ENCODE measurements at places on chromosomes 3 and 15.

DNA sequence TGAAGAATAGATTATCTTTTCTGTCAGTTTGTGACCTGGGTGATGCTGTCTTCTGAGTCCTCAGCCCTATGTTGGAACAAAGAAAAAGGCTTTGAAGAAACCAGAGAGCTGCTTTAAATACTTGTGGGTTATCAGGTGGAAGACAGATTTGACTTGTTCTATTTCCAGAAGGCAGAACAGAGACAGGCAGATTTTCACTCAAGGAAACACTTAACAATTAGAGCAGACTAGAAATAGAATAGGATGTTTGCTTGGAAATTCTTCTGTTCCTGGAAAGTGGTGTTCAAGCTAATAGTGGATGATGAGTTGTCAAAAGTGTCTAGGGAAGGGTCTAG, 219.4 kb downstream of the UBE2E2 start:
- DNase-seq, result no peak

GRCh38 chr3:127096256-127097071, 96.5 kb upstream of the PRR23E start:
- no peak for DNase-seq

DNA sequence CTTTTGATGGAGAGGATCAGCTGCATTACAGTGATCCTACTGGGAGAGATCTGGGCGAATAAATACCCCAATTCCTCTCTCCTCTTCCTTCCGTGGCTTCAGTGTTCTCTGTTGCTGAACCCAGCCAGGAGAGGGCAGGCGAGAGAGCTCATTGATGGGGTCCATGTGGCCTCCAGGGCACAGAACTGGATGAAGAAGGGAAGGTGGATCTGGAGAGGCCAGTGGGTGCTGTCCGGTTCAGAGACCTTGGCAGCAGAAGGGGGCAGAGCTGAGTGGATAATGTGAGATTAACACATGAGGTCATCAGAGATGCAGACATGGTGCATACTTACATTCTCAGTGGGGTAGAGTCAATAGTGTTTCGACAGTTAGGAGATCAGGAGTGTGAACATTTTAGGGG, 193.6 kb downstream of the CLSTN2 start:
- DNase-seq, result no peak

DNA sequence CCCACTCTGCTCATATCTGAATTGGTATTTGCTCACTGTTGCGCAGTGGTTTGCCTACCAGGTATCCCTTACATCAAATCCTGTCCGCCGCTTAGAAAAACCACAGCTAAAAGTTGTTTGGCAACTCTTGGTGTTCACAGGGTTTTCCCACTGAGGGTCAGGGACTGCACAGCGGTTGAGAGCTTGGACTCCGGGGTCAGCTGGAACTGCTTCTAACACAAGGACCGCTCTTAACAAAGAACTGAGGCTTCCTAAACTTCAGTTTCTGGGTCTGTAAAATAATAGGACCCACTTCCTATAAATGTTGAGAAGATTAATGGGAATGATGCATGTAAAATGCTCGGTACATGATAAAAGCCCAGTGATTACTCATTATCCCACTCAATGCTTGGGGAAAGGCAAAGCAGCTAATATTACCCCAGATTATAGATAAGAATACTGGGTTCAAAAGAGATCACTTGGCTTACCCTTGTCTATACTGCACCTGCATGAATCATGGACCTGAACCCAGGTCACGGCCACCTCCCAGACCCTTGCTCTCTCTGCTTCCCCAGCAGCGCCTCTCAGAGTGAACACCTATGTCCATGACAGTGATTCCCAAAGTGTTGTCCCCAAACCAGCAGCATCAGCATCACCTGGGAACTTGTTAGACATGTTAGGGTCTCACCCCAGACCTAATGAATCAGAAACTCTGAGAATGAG, 36.1 kb downstream of the LIPC start:
- DNase-seq, result peak; percentile 90

DNA sequence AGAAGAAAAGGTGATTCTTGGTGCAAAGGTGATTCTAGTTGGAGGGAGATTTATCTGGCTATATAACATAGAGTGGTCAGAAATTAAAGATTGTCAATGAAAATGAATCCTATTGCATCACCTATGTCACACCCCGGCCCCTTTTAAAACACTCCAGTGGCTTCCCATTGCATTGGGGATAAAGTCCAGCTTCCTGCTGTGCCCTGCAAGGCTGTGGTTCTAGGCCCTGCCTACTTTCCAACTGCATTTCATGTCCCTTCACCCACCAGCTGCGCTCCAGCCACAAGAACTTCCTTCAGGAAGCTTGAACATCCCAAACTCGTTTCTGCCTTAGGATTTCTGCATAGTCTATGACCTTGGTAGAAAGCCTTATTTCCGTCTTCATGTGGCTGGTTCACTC, 118.7 kb upstream of the UMPS start:
- DNase-seq, result no peak

DNA sequence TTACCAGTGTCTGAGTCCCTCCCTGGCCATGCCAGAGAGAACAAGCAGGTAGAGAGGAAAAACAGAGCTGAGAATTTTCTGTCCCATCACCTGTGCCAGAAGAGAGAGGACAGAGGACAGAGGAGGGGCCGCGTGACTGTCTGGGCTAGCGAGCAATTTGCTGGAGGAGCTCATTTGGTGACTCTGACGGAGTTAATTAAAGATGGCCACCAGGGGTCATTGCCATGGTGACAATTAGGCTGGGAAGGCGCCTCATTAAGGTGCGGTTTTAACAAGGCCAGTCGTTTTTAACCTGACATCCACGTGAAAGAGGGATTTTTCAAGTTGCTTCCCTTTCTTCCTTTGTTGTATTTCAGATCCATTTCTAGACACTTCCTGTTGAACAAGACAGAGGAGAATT, 72.4 kb downstream of the RHCG start:
- no peak for DNase-seq

- DNase-seq, result no peak
These were observed 777 bp downstream of the LOXL1 start for GRCh38 chr15:73927003-73927475.

DNA sequence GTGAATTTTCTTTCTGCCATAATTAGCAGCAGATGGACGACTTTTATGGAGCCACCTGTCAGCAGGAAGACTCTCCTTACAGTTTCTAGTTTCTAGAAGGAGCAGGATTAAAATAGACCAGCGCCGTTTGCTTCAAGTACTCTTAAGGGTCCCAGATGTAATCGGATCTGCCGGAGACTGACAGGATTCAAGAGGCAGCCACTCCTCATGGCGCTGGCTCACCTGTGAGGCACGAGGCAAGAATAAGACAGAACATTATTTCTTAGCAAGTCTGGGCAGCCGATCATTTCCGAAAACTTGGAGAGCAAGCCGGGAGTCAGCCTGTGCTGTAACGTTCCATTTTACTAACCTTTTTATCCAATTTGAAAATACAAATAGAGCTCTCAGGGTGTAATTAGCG, 410.4 kb upstream of the RORA start:
- no peak for DNase-seq

DNA sequence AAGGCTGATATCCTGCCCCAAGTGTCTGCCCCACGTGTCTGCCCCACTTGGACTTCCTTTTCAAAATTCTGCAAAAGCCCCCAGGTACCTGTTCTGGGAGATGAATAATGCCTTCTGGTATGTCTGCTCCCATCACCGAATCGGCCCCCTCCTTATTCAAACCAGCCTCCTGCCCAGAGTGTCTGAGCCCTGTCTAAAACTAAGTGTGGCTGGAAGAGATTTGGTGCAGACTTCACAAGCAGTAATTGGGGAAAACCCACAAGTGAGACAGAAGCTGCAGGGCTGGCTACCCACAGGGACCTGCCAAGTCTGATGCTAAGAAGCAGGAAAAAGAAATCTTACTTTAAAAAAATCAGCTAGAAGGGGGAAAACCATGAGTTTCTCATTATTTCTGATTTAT, 85.1 kb downstream of the DUT start:
- DNase-seq, result no peak

GRCh38 chr3:12472796-12473195, 11.5 kb upstream of the TSEN2 start:
- no peak for DNase-seq

GRCh38 chr15:34366271-34367065, 528 bp downstream of the LPCAT4 start:
- no peak for DNase-seq

DNA sequence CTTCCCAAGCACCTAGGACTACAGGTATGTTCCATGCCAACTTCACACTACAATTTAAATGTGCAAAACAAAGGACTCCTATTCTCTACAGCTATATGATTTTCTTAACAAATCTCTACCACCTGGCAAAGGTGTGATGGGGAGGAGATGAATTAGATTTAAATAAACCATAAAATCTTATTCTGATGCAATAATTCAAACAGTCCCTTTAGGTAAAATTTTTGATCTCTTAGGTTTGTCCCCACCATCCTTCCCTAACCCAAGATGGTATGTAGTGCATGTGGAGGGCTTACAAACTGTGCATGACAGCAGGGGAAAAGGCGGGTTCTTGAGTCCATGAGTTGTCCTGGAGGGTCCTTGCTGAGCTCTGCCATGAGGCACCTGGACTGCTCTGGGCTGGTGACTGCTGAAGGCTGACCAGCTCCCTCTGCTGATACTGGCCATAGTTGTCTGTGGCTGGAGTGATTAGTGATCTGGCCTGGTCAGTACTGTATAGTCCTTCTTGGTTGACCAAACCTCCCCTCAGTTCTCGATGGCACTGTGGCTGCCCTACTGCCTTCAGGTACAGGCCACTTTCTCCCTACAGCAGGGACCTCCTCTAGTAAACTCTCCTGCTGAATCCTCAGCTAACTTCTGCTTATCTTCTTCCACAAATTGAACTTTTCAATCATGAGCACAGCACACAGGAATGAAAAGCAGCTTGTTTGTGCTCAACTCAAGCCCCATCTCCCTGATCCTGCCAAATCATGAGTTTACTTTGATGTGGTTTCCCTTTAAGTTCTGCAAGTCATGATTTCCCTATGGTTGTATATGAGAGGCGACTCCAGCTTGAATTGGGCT, 30.1 kb downstream of the CFAP161 start:
- no peak for DNase-seq

DNA sequence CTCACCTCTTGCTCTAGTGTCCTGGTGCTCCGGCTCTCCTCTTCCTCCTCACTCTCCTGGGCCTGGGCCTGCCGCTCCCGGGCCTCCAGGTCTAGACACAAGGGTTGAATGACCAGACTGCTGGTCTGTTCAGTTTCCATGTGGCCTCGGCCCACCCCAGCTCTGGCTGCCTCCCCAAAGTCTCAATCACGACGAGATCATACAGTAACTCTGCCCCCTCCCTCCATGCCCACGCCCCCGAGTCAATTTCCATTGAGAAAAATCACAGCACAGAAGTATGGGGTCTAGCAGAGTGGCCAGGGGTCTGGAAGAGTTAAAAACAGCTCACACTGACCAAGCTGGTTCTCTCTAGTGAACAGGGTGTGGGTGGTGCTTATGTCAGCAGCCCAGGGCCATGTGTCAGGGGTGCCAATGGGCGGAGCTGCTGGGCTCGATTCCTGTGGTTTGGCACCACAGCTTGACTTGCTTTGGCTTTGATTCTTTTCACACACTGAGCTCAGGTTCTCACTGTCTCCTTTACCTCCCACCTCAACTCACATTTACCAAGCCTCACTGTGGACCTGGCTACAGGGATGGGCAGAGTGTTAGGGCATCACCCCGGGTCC, 6.9 kb downstream of the C15orf62 start:
- peak; percentile 89 for DNase-seq

GRCh38 chr3:19074257-19074900, 73.9 kb upstream of the KCNH8 start:
- DNase-seq, result no peak

GRCh38 chr3:195769551-195769950, 42.2 kb downstream of the MUC4 start:
- no peak for DNase-seq

DNA sequence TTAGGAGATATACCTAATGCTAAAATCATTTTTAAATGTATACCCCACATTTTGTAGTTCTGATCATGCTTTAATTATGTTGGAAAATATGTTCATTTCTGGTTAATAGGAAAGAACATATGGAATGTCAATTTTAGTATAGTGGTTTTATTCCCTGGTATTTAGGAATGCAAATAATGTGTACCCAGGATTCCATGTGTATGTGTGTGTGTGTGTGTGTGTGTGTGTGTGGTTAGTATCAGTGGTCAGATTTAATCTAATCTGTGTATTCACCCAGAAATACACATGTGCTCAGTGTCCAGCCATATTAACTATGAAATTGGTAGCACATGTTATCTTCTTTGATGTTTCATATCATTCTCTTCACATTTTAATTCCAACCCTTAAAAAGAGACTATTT, 233.5 kb upstream of the DCBLD2 start:
- DNase-seq, result no peak

DNA sequence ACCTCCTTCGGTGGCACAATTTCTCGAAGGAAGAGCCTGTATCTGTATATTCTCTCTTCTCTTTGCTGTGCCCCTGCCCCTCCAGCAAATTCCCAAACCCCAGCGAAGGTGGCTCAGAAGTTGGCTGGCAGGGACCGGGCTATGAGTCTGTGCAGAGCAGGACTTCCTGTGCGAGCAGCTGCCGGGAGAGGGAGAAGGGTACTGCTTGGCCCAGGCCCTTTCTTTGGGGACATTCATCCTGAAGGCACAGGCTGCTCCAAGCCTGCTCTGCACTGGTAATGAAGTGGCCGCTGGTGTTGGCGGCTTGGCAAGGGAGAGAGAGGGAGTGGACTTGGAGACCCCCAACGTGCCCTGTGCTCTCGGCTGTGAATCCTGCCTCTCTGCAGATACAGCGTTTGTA, 1.5 kb downstream of the SLC6A11 start:
- DNase-seq, result no peak

- no peak for DNase-seq
These were observed 31.3 kb upstream of the IQSEC1 start for GRCh38 chr3:13104511-13104910.

- DNase-seq, result no peak
These were observed 13.0 kb downstream of the SLC9A9 start for GRCh38 chr3:143835312-143835711.

GRCh38 chr3:188673646-188674186, 498.1 kb upstream of the TPRG1 start:
- no peak for DNase-seq

GRCh38 chr3:125186261-125186787, 26.2 kb downstream of the SLC12A8 start:
- no peak for DNase-seq

DNA sequence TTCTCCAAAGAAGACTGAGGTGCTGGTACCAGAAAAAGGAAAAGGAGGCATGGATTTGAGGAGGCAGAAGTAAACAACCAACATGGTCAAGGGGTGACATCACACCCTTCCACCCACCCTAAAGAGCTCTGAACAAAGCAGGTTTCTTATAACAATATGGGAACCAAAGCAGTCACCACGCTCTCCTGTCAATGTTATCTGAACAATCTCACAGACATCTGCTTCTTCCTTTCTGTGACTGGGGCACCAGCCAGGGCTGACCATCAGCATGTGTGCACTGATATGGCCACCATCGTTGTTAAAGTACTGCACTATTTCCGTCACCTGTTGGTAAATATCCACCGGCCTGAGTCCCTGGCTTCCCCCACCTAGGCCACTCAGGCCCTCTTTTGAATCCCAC, 252.9 kb downstream of the SHQ1 start:
- DNase-seq, result no peak

- DNase-seq, result no peak
These were observed 26.7 kb downstream of the CLK3 start for GRCh38 chr15:74642348-74642733.
